ENCODE measurements at places on chromosomes 4 and X. TPM values are rescaled to one million over a fixed set of nuclear protein-coding genes. Genes with fewer than 3 reads are reported as not detected.

DNA sequence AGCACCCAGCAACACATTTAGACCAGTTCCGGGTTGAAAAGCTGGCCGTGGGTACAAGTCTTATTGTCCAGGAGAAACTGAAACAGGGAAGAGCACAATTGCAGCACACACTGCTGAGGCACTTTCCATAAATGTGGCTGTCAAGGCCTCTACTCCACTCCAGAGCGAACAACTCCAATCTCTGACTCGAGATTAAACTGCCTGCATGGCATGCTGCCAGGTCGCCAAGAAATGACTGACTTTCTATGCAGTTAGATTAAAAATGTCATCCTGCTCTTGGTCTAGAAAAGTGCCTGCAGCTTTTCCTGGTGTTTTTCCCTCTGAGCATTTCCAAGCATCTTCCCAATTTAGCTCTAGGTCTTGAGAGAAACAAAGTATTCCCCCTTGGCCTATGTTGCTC is 260.6 kb upstream of the EMCN start:
- DNase-seq: no peak

GRCh38 chr4:119394826-119395225 is 72.9 kb upstream of the FABP2 start:
- no peak for DNase-seq

DNA sequence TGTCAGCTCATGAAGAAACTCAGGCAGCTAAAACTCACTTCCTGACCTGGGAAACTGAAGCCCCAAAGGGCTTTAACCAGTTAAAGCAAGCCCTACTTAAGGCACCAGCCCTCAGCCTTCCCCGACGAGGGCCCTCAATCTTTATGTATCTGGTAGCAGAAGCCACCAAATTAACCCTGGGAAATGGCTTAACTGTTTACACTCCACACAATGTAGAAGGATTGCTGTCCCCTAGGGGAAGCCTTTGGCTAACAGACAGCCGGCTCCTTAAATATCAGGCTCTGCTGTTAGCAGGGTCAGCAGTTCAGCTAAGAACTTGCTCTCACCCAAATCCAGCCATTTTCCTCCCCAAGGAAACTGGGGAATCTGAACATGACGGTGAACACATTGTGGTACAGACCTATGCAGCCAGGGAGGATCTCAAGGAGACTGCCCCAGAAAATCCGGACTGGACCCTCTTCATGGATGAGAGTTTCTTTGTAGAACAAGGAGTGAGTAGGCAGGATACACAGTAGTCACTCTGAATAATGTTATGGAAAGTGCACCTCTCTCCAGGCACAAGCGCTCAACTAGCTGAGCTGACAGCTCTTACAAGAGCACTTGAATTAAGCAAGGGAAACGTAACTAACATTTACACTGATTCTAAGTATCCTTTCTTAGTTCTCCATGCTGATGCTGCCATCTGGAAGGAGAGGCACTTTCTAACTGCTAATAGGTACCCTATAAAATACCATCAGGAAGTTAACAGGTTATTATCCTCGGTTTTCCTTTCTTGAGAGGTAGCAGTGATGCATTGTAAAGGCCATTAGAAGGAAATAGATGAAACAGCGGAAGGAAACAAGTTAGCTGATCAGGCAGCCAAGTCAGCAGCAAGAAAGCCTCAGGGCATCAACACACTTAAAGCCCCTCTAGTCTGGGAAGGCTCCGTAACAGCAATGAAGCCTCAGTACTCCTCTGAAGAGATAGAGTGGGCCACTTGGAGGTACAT is 9.6 kb upstream of the NAF1 start:
- no peak for DNase-seq

GRCh38 chrX:133414406-133415275 is 648 bp downstream of the GPC4 start:
- no peak for DNase-seq

DNA sequence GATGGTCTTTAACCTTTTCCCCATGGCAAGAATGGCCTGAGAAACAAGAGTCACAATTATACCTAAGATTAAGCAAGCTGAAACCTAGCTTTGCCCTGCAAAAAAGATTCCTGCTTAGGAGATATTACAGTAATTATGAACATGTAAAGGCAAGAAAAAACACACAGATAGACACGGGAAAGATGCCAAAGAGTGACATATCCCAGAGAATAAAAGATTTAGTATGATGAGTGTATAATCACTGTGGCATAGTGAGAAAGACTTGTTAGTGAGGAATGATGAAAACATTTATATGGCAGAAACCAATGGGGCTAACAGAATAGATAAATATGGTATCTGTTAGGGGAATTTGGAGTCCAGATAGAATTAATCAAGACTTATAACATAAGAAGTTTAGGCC is 29.6 kb upstream of the TASL start:
- no peak for DNase-seq

Gene NDP
- total RNA-seq: not detected

Gene HTATSF1
- 50.2 TPM for total RNA-seq

Gene CT47B1
- total RNA-seq: not detected

GRCh38 chr4:180769791-180770190 is 1473.4 kb upstream of the TENM3 start:
- no peak for DNase-seq

GRCh38 chrX:120813982-120814381 is 61.7 kb downstream of the CT47B1 start:
- DNase-seq: no peak

- no peak for DNase-seq
Measured at GRCh38 chr4:8163436-8164193, 5.0 kb upstream of the ABLIM2 start.

Gene NUDT11
- 3.2 TPM for total RNA-seq

GRCh38 chr4:20868108-20868507 is 167.8 kb downstream of the PACRGL start:
- no peak for DNase-seq

GRCh38 chrX:66680451-66680850 is 41.6 kb upstream of the EDA2R start:
- DNase-seq: no peak

DNA sequence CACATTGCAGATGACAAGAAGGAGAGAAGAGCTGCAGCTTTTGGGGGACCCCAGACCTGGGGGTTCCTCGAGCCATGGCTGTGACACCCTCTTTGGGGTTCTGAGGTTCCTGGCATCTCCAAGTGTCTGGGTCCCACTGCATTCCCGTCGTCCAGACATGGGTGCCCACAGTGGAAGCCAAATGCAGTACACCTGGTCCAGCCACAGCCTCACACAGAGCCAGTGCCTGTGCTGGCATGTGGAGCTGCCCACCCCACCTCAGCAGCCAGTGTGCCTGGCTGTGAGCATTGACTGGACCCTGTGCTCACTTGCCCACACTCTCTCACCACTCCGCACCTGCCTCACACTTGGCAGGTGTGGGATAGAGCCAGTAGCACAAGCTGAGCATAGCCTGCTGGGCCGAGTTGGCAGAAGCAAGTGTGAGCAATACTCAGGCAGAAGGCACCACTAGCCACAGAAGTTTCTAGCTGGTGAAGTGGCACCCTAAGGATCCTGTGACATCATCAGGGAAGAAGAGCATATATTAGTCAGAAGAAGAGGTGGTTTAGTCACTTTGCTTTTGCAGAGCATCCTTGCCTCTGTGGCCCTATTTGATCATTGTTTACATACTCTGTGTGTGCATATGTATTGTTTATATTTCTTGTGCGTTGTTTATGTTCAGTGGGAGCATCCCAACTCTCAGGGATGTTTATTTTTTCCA is 65.0 kb upstream of the MAGEB2 start:
- no peak for DNase-seq
